Activated T-helper 1 cell treated with anti-CD3 and anti-CD28 coated beads, Interleukin-2, amount 50 U/mL, for 16 hours (primary cell): ENCODE measurements at places on chromosomes 1 and 21.

- no peak for DNase-seq
These were observed 1.8 kb downstream of the SYTL1 start for GRCh38 chr1:27343639-27344025.

- no peak for DNase-seq
These were observed 11.8 kb upstream of the ARHGEF2 start for GRCh38 chr1:155990005-155990739.

DNA sequence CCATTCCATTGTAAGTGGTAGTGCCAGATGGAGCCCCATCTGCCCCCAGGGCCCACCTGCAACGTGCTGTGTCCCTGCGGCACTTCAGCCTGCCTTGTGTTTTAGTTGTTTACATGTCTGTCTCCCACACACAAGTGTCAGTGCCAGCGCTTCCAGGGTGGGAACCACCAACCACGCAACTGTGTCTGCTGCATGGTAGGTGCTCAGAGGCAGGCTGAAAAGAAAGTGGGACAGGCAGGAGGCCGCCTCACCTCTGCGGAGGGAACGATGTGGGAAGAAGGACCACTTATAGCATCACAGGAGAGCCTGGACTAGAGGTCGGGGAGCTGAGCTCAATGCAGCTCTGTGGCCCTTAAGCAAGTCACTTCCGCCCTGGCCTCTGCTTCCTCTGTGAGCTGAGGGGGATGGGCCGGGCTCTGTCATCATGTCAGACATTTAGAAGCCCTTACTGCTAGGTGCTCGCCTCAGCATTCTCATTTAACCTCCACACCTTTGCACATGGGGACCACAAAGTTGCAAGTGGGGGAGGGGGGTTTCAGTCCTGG, 17.9 kb downstream of the SLC9A1 start:
- DNase-seq, result peak; percentile 54

- DNase-seq, result no peak
These were observed 10.6 kb upstream of the TRIM33 start for GRCh38 chr1:114521396-114522263.

DNA sequence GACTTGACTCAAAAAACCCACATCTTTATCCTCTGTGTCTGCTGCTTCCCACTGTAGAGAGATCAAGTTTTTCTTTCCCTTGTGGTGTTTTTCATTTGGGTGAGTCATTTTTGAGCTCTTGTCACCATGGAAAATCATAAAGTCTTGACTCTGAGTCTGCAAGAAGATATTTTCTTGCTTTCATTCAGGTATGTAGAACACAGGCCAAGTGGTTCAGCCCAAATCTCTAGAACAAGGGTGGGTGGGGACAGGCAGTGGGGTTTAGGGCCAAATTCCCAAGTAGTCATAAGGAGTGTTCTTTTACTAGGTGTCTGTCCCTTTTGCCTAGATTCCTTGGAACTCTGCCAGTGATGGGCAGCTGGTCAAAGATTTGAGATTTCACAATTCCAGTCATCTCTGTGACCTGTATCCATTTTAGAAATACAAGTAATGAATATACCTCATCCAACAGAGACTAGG, 21.5 kb upstream of the ARHGAP29 start:
- no peak for DNase-seq

GRCh38 chr1:19662313-19662712, 2.4 kb upstream of the HTR6 start:
- no peak for DNase-seq

- no peak for DNase-seq
These were observed 22.2 kb downstream of the FMOD start for GRCh38 chr1:203328714-203329122.

- no peak for DNase-seq
These were observed 3.6 kb downstream of the PRKAB2 start for GRCh38 chr1:147168626-147169058.

DNA sequence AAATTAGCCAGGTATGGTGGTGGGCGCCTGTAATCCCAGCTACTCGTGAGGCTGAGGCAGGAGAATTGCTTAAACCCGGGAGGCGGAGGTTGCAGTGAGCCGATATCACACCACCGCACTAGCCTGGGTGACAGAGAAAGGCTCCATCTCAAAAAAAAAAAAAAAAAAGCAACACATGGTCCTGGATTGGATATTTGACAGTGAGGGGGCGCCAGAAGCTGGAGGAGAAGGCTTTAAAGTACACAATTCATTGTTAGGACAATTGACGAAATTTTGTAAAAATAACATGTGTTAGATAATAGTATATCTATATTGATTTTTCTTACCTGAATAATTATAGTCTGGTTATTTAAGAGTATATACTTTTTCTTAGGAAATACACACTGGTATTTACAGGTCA, 50.2 kb upstream of the USP25 start:
- no peak for DNase-seq

- DNase-seq, result peak; percentile 13
These were observed 18.4 kb upstream of the CDCA8 start for GRCh38 chr1:37673920-37674319.

DNA sequence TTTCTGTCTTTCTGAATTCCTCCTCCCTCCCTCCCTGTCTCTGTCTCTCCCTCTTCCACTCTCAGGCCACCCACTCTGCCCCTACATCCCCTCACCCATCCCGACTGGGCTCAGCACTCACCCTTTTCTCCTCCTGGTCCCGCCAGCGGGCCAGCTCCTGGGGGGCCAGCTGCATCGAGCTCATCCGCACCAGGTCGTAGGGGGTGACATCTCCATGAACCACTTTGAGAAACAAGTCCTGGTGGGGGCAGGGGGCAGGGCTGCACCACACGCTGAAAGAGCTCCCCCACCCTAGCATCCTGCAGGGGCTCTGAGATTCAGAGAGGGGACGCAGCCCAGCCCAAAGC, 17.8 kb downstream of the SPOCD1 start:
- no peak for DNase-seq

DNA sequence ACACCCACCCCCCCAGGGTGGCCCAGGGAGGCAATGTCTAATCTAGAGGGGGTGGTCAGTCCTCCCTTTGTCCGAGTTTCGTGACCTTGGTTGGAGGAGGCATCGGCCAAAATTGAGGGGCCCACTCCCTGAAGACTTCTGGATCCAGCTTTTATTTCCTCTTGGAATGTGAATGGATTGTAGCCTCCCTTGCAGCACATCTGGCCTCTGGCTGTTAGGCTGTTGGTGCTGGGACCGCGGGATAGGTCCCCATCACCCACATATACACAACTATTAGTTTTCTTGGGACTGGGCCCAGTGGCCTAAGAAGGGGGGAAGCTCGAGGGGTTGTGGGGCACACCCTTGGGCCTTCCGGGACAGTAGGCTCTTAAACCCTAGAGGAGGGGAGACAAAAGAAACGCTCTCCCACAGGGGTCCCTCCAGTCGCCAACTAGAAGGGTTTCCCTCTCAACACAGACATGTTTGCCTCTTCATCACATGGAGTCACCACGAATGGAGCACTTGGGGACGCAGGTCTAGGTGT, 2.5 kb downstream of the LHX4 start:
- DNase-seq, result no peak

DNA sequence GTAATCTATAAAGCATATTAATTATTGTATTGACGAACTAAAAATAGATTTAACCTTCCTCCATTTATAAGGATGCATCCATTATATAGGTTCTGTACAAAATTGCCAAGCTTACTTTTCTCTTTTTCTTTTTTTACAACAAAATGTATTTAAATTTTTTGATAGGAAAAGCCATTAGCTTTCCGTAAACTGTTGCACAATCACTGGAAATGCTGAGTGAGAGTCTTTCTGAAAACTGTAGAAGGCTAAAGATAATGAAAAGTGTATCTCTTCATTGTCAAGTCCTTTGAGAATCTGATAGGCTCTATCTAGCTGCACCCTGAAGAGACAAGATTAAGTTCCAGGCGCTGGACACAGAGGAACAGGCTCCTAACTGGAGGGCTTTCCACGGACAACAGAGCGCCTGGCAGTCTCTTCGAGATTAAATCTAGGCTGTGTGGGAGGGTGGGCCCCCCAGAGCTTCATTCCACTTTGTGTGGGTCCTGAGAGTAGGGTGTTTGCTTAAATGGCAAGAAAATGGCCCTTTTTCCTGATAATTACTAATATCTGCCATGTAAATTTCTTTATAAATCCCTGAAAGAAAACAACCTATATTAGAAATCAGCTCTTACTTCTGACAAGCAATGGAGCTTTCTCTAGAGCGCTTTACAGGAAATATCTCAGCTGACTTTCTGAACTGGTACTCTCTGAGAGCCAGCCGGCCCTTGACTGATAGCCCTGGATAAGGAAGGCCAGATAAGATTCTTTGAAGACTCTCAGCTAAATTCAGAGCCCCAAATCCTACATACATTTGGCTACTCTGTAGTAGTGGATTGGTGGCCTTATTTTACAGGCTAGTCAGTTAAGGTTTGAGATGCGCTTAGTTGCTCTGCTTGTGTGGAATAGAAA, 108.3 kb downstream of the FMN2 start:
- no peak for DNase-seq

GRCh38 chr1:37817481-37817880, 9.5 kb upstream of the YRDC start:
- no peak for DNase-seq

GRCh38 chr1:90706437-90707362, 10.4 kb downstream of the BARHL2 start:
- DNase-seq, result no peak

- DNase-seq, result no peak
These were observed 22.9 kb upstream of the MOB3C start for GRCh38 chr1:46639547-46639946.

GRCh38 chr21:38807441-38807871, 1.7 kb downstream of the ETS2 start:
- no peak for DNase-seq
